ENCODE measurements at places on chromosomes 3 and 15. TPM values are rescaled to one million over a fixed set of nuclear protein-coding genes. Genes with fewer than 3 reads are reported as not detected.

ANKDD1A gene
- 1.3 TPM for total RNA-seq

PLXND1 gene
- 103 TPM for total RNA-seq

SLC9A9 gene
- 0.27 TPM for total RNA-seq

AGTR1 gene
- total RNA-seq = 0.59 TPM

GNAT1 gene
- 0.48 TPM for total RNA-seq

TUSC7 gene
- total RNA-seq = not detected

WDR93 gene
- 0.26 TPM for total RNA-seq

GOLGA8O gene
- 0.27 TPM for total RNA-seq

IRAK2 gene
- total RNA-seq = 12.5 TPM
